ENCODE measurements at places on chromosomes 16 and 17.

DNA sequence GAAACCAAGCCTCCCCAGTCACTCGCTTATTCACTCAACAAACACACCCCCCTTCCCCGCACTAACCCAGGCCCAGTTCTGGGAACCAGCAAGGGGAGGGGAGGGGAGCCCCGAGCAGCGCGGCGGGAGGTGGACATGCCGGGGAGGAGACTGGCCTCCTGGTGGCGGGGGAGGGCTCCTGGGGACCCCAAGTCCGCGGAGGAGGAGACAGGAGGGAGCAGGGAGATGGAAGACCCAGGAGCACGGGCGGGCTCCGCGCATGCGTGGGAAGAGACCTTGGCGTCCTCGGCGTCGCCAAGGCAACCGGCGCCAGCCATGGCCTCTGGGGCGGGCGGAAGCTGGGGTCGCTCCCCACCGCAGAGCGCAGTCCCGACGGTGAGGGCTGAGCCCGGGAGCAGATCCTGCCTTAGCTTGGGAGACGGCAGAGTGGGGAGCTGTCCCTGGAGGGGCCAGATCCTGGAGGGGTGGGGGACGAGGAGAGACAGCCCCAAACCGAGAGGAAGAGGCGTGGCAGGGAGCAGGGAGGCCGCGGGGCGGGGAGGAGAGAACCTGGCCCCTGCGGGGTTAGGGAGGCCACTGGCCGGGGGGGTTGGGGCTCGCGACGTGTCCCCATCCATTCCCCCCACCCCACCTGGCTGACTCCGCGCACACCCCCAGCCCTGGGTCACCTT, at the start of gene PRR29:
Gene PRR29 (plus strand): TSS at position 302 of the 671 bp plus-strand sequence. CDS start 14 bp downstream, at position 316.
- peak; percentile 80 for DNase-seq

- DNase-seq, result no peak
Measured at GRCh38 chr17:36212272-36212605, 1.4 kb downstream of the CCL4L2 start.

- no peak for DNase-seq
Measured at GRCh38 chr17:72143245-72143644, 22.4 kb downstream of the SOX9 start.

GRCh38 chr16:7268182-7268581, 64.5 kb upstream of the RBFOX1 start:
- no peak for DNase-seq

- no peak for DNase-seq
Measured at GRCh38 chr17:979212-979538, 401 bp downstream of the NXN start.

GRCh38 chr16:58026139-58026704, 668 bp downstream of the MMP15 start:
- DNase-seq, result no peak

DNA sequence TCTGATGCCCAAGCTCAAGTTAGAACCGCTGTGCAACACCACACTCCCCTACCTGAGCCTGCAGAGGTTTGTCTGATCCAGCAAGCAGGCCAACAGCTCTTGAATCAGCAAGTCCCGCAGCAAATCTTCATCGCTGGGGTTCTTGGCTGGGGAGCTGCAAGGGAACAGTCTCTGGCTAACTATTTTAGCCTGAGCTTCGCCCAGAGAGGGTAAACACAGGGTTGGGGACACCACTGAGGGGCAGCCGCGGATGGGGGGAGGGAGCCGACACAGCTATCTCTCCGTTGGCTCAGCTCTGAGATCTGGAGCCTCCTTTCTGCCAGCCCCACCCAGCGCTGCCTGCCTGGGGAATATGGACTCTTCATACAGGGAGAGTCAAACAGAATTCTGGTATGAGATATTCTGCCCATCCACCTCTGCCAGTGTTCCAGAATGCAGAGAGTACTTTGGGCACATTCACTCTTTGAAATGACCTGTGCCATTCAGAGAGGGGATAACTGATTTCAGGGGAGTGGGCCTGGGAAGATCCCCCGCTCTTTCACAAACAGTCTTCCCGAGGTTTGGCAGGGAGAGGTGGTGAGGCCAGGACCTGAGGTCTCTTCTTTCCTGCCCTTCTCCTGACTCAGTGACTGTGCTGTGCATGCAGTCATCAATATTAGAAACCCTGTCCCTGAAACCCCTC, 7.4 kb downstream of the GIP start:
- no peak for DNase-seq

GRCh38 chr16:1156055-1156982, 3.4 kb downstream of the CACNA1H start:
- no peak for DNase-seq

DNA sequence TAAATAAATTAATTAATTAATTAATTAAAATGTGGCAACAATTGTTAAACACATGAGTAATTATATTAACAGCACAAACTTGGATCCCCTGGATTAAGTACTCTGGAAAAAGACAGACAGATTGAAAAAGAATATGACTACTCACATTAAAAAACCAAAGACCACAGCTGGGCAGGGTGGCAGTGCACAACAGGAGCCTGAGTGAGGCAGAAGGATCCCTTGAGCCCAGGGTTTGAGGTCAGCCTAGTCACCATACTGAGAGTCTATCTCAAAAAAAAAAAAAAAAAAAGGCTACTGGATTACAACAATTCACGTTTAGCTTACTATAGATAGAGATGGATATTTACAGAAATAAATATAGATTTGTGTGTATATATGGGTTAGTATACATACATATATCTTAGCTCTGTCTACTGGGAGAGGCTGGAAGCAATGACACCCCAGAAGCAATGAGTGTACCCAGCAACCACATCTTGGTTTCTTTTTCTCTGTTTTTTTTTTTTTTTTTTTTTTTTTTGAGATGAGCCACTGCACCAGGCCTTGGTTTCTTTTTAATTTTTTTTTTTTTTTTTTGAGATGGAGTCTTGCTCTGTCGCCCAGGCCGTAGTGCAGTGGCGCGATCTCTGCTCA, 10.6 kb upstream of the SUZ12 start:
- DNase-seq, result peak; percentile 41

DNA sequence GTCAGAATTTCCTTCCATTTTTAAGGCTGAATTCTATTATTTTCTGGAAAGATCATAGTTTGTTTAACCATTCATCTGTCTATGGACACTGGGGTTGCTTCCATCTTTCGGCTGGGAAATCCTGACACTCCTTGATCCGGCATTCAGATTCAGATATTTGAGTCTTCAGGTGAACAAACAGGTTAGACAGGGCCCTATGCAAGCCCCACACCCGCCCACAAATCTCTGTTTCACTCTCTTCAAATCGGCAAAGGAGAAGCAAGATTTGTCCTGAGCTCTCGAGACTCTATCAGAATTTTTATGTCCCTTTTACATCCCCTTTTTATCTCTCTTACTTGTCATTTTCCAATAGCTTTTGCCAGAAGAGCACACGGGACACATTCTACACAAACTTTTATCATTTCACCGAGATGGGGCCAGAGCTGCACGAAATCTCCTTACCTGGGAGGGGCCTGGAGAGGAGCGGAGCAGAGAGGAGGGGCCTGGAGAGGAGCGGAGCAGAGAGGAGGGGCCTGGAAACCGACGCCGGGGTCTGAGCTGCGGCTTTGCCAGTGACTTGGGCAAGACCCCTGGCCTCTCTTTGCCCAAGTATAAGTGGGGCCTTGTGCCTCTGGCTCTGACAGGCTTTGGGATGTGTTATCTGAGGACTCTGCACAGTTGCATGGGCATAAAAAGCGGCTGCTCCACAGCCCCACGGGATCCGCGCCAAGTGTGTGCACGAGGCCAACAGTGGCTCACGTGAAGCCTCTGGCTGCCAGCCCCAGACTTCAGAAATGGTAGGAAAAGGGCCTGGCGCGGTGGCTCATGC, 54.3 kb upstream of the RBFOX3 start:
- no peak for DNase-seq

- no peak for DNase-seq
Measured at GRCh38 chr17:49730785-49731434, 23.1 kb upstream of the SLC35B1 start.

- no peak for DNase-seq
Measured at GRCh38 chr17:52147872-52148271, 10.6 kb downstream of the CA10 start.

DNA sequence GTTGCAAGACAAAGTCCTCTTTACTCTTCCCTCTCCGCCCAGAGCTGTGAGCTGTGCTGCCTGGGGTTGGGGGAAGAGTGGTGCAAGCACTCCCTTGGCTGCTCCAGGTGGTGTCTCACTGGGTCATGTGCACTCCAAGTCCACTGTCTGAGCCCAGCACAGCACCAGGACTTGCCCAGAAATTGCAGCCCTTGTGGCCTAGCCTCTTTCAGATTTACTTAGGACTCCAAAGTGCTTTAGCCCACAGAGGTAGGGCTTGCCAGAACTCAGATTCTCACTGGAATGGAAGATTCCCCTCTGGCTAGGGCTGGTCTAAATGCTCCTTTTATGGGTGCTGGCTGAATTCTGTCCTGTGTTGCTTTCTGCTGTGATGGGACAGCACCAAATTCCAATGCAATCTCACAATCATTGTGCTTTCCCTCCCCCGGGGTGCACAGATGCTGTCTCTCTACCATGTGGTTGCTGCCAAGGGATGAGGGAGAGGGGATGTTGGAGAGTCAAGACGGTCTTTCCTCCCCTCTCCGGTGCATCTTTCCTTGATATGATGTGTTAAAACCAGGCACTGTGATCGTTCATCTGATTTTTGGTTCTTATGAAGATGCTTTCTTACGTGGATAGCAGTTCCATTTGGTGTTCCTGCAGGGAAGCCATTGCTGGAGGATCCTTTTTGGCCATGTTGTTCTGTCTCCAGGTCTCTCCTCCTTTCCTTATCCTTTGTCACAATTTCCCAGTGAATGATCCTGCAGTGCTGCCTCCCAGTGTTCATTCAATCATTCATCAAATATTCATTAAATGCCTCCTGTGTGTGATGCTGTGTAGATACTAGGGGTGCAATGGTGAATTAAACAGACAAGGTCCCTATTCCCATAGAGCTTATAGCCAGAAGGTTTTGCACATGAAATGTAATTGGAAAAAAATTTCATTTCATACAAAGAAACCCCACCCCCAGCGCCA, 216.3 kb downstream of the SPECC1 start:
- no peak for DNase-seq

GRCh38 chr16:12079412-12079965, 103.0 kb downstream of the SNX29 start:
- DNase-seq, result no peak

GRCh38 chr17:28407130-28407973, 1.3 kb upstream of the SLC46A1 start:
- DNase-seq, result no peak

GRCh38 chr17:21677126-21677910, 15.0 kb upstream of the KCNJ18 start:
- no peak for DNase-seq

DNA sequence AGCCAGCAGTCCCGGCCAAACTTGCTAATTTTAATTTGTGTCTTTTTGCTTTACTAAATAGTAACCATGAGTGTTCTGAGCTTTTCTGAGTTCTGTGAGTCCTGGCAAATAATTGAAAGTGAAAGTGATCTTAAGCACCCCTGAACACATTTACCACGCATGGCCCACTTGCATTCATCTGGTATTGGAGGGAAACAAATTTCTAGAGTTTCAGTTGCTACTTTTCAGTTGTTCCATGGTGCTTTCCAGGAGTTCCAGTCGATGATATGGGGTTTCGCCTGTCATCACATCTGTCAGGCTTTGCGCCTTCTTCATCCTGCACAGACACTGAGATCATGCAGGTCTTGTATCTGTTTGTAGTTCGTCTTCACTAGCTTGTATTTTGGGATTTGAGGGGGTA, 44.1 kb downstream of the CRLF3 start:
- DNase-seq, result peak; percentile 61

DNA sequence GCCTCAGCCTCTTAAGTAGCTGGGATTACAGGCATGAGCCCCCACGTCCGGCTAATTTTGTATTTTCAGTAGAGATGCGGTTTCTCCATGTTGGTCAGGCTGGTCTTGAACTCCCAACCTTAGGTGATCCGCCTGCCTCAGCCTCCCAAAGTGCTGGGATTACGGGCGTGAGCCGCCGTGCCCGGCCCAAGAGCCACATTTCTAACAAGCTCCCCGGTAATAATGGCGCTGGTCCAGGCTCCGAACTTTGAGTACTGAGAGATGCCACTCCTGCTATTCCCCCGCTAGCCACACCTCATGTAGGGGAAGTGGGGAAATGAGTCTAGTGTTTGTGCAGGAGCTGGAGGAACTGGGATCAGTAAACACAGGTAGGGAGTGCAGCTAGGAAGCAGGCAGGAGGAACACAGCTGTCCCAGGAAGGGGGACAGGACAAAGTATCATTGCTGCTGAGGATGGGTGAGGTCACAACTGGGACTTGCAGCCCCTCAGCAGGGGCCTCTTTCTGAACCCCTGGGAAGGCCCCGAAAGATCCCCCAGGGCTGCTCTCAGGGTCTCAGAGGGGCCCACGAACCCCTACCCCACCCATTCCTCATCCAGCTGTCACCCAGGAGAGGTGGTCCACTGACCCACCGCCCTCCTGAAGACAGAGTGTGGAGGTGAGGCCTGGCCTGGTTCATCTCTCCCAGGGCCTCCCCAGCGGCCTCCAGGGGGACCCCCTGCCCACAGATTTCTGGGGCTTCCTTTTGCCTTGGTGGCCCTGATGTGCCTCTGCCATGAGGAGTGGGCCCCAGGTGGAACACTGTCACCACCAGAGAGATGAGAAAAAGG, 3.7 kb upstream of the KREMEN2 start:
- DNase-seq, result no peak

DNA sequence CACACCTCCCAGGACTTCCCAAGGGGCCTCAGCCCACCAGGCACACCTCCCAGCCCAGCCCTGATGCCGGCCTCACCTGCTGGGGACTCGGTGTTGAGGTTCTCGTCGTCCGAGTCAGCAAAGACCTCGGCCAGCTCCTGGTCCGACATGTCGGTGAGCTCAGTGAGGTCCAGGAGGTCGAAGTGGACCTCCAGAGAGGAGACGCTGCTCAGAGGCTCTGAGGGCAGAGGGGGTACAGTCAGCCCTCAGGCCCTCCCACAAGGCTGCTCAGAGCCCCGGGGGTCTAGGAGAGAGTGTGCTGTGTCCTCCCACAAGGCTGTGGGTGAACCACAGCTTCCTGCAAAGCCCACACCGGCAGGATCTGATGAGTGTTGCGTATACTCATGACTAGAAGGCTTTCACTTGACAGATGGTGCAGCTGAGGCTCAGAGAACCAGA, 10.5 kb downstream of the DBNDD1 start:
- DNase-seq, result peak; percentile 91

DNA sequence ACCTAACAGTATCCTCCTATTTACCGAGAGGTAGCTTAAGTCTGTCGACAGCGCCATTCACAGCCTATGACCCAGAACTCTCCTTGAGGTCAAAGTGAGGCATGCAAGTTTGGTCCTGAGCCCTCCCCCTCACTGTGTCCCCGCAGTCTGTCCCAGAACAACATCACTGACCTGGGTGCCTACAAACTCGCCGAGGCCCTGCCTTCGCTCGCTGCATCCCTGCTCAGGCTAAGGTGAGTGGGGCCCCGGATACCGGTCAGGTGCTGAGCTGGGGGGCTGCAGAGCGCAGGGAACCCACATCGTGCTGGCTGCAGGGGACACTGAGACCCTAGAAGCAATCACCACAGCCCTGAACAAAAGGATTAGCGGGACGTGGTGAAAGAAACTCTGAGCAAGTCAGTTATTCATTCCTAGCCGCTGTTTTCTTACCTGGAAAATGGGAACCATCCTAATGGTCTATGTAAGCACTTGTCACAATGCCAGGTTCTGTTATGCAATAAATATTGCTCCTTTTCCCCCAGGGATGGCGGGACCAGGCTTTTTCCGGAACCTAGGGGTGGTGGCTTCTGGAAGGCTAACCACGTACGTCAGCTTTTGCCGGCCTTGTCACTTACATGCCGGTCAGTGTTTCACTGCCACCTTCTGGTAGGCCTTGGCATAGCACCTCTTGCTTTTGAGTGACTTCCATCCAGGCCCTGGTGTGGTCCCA, 23.8 kb downstream of the DEXI start:
- DNase-seq, result peak; percentile 96

Measured in activated CD8-positive, alpha-beta T cell treated with anti-CD3 and anti-CD28 coated beads for 36 hours (primary cell).